ENCODE measurements at places on chromosomes 13 and 19.
A peak's percentile ranks its signal among the peaks of the same experiment; 100 is the strongest.

GRCh38 chr19:39936020-39936419 lies 1.6 kb upstream of the FCGBP start:
- DNase-seq, result no peak

DNA sequence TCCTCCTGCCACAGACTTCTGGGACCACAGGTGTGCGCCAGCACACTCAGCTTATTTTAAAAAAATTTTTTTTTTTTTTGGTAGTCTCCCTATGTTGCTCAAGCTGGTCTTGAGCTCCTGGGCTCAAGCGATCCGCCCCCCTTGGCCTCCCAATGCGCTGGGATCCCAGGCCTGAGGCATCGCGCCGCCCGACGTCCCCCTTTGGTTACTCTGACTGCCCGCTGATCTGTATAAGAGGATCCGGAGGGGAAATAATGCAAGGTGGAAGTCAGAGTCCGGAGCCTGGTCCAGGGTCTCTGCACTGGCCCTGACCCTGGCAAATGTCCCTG lies 486 bp upstream of the ZNF805 start:
- DNase-seq, result no peak

DNA sequence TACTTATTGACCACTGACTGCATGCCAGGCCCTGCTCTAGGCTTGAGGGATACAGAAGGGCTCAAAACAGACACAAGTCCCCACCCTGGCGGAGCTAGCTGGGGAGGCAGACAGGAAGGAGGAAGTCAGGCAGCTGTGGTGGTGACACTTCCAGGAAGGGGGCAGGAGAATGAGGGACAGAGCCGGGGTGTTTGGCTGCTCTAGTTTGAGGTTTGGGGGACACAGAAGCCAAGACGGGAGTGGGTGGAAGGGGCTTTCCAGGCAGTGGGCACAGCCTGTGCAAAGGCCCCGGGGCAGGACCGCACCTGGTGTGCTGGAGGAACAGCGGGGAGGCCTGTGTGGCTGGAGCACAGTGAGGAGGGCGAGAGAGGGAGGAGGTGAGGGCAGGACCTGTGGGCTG lies 4.0 kb downstream of the MRPL54 start:
- no peak for DNase-seq

DNA sequence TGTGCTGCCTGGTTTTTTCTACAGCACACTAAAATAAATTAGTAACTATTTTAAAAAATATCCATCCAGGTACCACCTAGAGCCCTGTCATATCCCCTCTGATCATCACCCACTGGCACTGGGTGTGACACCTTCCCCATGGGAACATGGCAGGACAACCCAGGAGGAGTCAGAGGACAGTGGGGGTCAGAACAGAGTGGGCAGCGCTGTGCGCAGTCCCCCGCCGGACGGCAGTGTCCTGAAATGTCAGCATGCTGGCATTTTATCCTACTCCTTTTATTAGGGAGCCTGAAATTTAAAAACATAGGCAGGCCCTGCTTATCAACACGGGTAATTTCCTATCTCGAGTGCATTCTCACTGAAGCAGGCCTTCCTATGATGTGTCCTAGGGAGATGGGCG lies 42.1 kb upstream of the GAS6 start:
- DNase-seq, result no peak

- no peak for DNase-seq
Measured at GRCh38 chr13:79282976-79283375, 123.1 kb downstream of the RBM26 start.

DNA sequence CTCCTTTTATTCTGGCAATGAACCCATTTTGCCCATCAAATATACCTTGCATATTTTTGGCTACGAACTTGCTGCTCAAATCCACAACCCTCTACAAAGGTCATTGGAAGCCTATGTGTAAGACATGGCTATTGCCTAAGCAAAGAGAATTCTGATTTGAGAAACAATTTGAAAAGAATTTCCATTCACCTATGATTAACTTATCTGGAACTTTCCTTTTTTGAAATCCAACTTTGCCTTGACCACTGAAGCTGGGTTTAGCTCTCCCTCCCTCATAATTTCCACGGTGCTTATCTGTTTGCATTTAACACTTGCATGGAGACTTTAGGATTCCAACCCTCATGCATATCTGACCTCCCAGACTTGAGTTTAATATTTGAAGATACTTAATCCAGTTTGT lies 1514.7 kb upstream of the SLC10A2 start:
- no peak for DNase-seq

- DNase-seq, result no peak
Measured at GRCh38 chr19:18488403-18488723, 33.5 kb downstream of the ELL start.

GRCh38 chr19:19943848-19944582 lies 43.3 kb downstream of the ZNF93 start:
- DNase-seq, result no peak

- no peak for DNase-seq
Measured at GRCh38 chr19:49119411-49120324, at the start of gene PPFIA3. TSS of gene PPFIA3 (plus strand) at chr19:49119544. CDS start at chr19:49127874, 8,330 bp downstream.

- no peak for DNase-seq
Measured at GRCh38 chr13:63643543-63643942, 2227.9 kb upstream of the PCDH20 start.

GRCh38 chr13:91930687-91931086 lies 532.3 kb downstream of the GPC5 start:
- no peak for DNase-seq

GRCh38 chr13:105406551-105406950 lies 1128.9 kb downstream of the EFNB2 start:
- no peak for DNase-seq

GRCh38 chr13:95763601-95764000 lies 86.7 kb downstream of the DNAJC3 start:
- DNase-seq, result no peak

DNA sequence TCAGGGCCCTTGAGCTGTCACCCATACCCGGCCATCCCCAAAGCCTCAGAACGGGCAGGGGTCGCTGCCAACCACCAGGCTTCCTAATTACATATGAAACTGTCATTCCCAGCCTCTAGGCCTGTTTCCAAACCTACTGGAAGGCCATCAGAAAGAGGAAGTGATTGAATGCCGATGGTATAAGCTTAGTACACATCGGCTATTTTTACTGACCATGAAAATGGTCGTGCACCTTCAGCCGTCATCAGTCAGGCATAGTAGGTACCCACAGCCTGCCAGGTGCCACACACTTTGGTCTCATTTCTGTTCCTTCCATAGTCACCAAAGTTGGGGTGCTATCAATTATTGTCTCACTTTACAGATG lies 10.2 kb downstream of the KRI1 start:
- no peak for DNase-seq

DNA sequence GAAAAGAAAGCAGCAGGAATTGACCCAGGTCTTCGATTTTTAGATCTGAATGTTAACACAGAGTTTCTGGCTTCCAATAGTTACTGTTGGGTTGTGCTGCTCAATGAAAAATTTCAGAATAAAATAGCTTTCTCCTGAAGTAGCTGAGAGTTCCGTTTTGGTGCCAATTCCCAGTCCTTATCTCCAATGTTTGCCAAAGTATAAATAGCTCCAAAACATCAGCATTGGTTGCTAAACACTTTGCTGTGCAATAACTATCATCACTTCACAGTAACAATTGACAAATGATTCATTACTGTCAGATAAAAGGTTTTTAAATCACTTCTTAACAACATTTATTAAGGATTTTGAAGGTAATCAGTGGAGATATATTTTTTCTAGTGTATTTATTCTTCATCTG lies 446.0 kb downstream of the PCDH20 start:
- no peak for DNase-seq

GRCh38 chr19:48755084-48755641 lies at the start of gene FGF21:
TSS of gene FGF21 (plus strand) at chr19:48755524. CDS start at chr19:48756237, 713 bp downstream.
- DNase-seq, result no peak

GRCh38 chr13:111156421-111156820 lies 41.3 kb downstream of the ARHGEF7 start:
- no peak for DNase-seq

GRCh38 chr13:43441899-43442499 lies 344.8 kb downstream of the ENOX1 start:
- DNase-seq, result no peak

- peak; percentile 50 for DNase-seq
Measured at GRCh38 chr19:39052243-39052746, 19.9 kb upstream of the FBXO27 start.

GRCh38 chr13:51298812-51299211 lies 40.7 kb upstream of the SERPINE3 start:
- no peak for DNase-seq

- DNase-seq, result no peak
Measured at GRCh38 chr13:110499621-110500281, 61.8 kb downstream of the RAB20 start.

- no peak for DNase-seq
Measured at GRCh38 chr19:3350014-3350663, 16.2 kb upstream of the NFIC start.

DNA sequence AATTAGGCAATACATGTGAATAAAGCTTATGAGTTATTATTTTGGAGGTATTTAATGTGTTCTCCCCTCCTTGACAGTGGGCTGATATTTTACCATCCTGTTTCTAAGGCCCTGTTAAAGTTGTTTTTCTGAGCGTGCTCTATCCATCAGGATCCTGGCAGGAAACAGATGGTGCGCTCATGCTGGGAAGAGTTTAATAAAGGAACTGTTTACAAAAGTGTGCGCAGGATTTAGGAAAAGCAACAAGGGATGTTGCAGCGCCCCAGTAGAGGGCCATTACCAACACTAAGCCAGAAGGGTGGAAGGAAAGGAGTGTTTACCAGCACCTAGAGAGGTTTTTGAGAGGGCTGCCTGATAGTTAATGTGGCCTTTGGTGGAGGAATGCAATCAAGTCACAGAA lies 374.5 kb downstream of the KCNRG start:
- no peak for DNase-seq

DNA sequence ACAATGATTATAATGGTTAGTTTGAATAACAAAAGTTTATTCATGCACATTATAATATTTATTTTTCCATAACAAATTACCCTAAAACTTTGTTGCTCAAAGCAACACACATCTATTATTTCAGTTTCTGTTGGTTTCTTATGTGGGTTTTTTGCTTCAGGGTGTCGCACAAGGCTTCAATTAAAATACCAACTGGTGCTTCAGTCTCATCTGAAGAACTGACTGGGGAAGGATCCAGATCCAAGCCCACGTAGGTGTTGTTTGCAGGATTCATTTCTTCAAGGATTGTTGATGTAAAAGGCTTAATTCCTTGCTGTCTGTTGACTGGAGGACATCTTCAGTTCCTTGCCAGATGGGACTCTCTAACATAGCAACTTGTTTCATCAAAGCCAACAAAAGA lies 747.2 kb upstream of the PCDH20 start:
- no peak for DNase-seq

- no peak for DNase-seq
Measured at GRCh38 chr13:25179011-25179410, 6.9 kb upstream of the AMER2 start.

GRCh38 chr19:24052811-24053210 lies 34.2 kb upstream of the ZNF254 start:
- no peak for DNase-seq

DNA sequence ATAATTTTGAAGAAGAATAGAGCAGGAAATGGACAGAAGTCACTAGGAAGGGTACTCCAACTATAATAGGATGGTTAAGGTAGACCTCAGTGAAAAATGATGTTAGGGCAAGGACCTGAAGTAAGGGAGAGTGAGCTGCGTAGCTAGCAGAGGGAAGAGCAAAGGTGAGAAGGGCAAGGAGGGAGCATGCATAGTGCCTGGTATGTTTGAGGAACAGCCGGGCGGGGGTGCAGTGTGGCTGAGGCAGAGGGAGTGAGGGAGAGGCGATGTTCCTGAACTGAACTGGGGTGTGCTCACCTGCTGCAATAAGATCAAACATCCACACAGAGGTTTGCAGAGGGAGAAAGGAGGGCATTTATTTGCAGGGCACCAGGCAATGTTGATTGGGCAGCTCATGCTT lies 110.4 kb downstream of the DNAJC15 start:
- DNase-seq, result no peak

GRCh38 chr19:29413435-29413834 lies 112.4 kb upstream of the VSTM2B start:
- DNase-seq, result no peak

DNA sequence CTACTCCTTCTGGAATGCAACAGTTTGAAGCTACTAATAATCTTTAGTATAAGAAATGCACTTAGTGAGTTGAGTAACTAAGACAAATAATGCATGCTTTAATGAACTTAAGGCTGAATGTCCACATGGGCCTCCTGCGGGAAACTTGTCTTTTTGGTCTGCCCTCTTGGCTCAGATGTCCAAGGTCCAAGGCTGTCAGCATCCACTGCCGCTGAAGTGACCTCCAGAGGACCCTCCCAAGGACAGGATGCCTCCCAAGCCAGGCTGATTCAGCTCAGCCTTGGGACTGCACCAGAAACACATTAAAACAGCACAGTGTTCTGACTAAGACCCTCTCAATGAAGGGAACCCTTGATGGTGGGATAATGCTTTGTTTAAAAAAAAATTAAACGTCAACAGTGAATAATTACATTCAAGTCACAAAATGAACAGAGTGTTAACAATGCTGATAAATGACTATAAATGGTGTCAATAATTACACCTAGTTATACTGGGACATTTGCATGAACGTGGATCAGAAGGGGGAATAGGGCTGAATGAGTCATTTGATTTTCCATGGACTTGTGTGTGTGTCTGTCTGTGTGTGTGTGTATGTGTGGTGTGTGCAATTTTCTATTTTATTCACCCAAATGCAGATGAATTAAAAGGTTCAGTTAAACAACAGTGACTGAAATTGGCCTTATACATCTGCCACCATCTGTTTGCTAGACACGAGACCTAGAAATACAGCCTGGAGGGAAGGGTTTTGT lies 150.5 kb downstream of the COL4A1 start:
- DNase-seq, result no peak

DNA sequence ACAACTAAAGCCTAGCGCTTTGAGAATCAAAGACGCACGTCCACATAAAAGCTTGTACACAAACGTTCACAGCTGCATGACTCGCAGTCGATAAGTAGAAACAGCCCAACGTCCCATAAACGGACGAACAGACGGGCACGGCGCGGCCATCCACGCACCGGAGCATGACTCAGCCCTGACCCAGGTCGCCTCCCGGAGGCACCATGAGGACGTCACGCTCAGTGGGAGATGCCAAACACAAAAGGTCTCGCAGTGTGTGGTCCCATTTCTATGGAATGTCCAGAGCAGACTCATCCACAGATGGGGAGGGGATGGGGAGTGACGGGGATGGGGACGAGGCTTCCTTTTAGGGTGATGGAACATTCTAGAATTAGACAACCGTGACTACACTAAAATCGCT lies 9.4 kb downstream of the POLRMT start:
- no peak for DNase-seq

DNA sequence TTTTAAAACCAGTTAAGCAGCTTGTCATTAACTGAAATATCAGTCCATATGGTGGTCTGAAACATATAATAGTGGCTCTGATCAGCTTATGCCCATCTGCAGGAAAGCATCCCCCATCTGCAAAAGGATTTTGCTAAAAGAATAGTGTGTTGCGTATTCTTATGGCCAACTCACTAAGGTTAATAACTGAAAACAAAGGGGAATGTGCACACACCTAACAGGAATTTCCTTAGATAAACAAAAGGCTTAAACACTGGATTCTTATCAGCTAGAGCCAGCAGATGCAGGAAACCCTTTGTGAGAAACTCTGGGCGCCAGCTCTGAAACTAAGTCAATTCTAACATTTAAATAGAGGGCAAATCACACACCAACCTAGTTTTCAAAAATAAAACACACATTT lies 22.1 kb downstream of the VPS36 start:
- DNase-seq, result no peak

Data from activated T-helper 1 cell treated with Interleukin-2 at 50 U/mL for 16 hours (primary cell).